NCI-H1694 (cell line): ENCODE measurements at places on chromosomes 13 and 19.

DNA sequence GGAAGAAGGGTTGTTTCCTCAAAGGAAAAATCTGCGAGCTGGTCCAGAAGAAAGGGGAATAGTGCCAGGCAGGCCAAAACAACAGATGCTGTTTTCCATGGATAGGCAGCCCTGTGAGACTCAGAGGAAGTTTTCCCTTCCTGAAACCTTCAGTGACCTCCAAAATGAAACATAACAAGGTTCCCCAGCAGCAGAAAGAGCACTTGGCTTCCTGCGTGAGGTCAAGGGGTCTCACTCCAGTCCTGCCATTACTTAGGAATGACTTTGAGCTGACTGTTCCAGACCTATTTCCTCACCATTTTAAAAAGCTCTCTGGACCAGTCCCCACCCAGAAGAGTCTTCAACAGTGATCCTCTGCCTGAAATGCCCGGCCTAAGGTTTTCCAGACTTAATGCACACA is 104.6 kb upstream of the IPO5 start:
- DNase-seq: no peak

GRCh38 chr19:53985863-53986262 is 5.6 kb upstream of the CACNG6 start:
- DNase-seq: no peak

GRCh38 chr19:22595422-22595821 is 38.7 kb upstream of the ZNF492 start:
- DNase-seq: no peak

GRCh38 chr19:42091742-42092141 is 15.8 kb downstream of the ZNF574 start:
- DNase-seq: peak; percentile 21

- DNase-seq: no peak
Observed at GRCh38 chr19:9144920-9145319, 4.7 kb downstream of the ZNF317 start.

GRCh38 chr13:47798906-47799305 is 202.2 kb downstream of the SUCLA2 start:
- DNase-seq: no peak

DNA sequence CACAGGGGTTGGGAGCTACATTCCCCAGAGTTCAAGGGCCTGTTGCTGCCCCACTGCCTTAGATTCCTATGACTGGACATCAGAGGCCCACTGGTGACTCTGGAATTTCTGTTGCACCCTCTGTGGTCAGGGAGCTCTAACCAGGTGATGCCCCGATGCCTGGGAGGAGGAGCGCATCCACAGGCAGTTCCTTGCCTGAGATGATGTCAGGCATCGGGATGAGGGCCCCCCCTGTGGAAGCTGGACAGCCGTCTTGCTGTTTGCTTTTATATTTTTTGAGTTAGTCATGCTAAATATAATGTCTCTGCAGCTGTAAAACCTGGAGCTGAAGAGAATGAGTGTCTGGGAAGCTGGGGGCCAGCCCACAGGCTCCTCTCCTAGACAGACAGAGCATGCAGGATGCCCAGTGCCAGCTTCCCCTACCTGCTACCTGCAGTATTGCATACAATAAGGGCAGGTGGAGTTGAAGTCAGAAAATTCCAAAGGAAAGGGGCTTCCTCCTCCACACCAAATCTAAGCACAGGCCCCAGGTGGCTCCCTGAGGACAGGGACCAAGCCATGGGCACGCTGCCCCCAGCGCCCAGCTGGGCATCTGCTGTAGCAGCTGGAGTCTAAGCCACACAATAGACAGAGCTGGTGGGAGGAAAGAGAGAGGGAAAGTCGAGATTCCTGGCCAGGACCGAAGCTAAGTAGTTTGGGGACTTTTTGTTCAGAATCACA is 16.2 kb downstream of the COL4A2 start:
- DNase-seq: no peak

GRCh38 chr13:93279982-93280381 is 53.4 kb downstream of the GPC6 start:
- no peak for DNase-seq

- DNase-seq: no peak
Observed at GRCh38 chr19:1942934-1943555, 2.1 kb downstream of the CSNK1G2 start.

DNA sequence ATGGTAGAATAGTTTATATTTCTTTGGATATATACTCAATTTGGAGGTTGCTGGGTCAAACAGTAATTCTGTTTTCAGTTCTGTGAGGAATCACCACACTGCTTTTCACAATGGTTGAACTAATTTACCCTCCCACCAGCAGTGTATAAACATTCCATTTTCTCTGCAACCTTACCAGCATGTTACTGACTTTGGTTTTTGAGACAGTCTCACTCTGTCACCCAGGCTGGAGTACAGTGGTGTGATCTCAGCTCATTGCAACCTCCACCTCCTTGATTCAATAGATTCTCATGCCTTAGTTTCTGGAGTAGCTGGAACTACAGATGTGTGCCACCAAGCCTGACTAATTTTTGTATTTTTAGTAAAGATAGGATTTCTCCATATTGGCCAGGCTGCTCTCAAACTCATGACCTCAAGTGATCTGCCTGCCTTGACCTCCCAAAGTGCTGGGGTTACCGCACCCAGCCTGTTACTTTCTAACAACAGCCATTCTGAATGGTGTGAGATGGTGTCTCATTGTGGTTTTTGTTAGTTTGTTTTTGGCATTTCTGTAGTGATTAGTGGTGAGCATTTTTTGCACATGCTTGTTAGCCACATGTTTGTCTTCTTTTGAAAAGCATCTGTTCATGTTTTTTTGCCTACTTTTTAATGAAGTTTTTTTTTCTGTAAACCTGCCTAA is 12.5 kb downstream of the ZNF714 start:
- no peak for DNase-seq

GRCh38 chr13:23567906-23568460 is 2.2 kb upstream of the TNFRSF19 start:
- DNase-seq: no peak

DNA sequence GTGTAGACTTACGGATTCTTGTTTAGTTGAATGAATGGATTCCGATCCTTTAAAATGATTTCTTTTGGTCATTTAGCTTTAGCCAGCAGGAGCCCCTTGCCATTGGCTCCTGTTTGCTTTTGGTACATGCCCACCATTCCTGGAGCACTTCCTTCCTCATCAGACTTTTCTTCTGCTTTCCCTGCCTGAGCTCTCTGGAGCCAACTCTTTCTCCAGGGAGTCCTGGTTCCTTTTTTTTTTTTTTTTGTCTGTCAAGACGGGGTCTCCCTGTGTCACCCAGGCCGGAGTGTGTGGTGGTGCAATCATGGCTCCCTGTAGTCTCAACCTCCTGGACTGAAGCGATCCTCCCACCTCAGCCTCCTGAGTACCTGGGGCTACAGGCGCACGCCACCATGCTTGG is 37.8 kb downstream of the SMARCA4 start:
- DNase-seq: no peak

DNA sequence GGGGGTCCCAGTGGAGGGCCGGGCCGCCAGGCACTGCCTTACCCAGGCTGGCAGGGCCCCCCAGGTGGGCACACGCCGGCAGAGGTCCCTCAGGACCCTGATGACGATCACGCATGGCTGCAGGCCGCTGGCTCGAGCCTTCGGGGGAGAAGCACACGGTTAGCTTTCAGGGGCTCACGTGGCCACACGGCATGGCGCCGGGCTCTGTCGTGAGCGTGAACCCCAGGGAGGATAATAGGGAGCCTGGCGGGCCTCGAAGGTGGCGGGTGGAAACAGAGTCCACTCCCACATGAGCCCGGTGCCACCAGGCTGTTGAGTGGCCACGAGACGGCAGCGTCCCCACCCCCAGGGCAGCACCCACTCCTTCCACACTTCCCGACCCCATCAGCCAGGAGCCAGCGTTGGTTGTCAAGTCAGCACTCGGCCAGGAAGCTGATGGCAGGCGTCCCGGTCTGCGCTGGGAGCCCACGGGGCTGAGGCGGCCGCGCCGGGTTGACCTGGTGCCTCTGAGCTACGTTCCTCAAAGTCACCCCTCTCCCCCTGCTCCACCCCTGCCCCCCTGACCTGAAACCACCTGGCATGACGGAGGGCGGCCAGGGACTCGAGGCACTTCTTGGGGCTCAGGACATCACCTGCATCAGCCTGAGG is 24.7 kb upstream of the MATK start:
- DNase-seq: no peak

DNA sequence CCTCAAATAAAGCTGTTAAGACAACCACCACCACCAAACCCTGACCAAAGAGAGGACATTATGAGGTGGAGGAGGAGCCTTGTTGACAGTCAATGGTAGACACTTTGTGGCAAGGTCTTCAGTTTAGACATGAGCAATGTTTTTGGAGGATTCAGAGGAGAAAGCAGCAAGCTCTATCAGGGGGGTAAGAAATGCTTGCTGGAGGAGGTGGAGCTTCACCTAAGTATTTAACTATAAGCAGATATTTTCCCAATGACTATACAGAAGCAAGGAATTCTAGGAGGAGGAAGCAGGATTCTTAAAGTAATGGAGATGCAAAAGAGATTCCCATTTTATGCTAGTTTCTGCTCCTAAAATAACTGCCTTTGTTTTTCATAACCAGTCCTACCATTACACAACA is 74.2 kb downstream of the TRPC4 start:
- DNase-seq: no peak

GRCh38 chr13:20431687-20432384 is 93.8 kb downstream of the CRYL1 start:
- no peak for DNase-seq

GRCh38 chr19:28377077-28377476 is 835.9 kb downstream of the UQCRFS1 start:
- DNase-seq: no peak
